ENCODE measurements at places on chromosomes 6 and 20.
A peak's percentile ranks its signal among the peaks of the same experiment; 100 is the strongest.

DNA sequence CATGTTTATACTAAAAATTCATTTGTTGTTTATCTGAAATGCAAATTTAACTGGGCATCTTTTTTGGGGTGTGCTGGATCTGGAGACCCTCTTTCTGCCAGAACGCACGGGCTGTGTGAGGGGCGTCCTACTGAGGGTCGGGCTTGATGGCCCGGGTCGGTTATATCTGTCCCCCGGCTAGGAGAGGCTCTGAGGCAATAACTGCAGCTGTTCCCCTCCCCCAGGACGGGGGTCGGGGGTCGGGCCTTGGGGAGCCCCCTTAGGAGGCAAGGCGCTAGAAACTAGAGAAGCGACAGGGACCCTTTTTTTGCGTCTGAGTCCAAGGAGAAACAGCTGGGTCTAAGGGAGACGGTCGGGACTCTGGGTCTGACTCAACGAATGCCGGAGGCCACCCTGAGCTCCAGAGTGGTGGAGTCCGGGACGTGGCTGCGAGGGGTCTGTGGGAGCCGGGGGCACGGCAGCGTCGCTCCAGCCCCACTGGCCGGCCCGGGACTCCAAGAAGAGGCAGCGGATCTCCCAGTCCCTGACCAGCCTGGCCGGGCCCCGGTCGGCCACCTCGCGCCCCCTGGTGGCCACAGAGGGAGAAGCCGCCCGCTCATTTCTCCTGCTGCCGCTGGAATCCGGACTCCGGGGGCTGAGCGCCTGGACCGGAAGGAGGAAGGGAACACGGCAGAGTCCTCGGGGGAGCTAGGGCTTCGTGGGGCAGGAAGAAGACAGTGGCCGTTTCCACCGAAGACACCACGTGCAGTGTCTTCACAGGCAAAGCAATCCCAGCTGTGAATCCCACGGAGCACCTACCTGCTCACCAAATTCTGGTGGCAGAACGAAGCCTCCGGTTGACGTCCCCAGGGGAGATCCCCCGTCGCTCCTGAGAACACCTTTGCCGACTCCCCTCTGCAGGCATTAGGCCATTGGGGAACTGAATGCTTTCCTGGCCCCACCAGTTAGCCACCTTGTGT, 24.0 kb upstream of the SCML4 start:
- peak; percentile 72 for DNase-seq

DNA sequence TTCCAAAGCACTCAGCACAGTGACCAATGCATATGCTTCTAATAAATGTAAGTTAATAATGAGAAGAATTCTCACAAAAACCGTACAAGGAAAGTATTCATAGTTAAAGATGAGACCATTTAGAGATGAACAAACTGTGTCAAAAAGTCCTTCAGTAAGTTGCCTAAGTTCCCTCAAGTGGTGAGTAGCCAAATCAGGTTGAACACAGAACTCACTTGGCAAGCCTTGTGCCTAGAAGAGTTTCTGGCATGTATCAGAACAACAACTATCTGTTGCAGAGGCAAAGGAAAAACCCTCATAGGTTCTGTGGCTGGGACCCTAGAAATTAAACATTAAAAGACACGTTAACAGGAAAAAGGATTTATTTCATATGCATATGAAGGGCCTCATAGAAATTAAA, 129.6 kb upstream of the DOK5 start:
- no peak for DNase-seq

- DNase-seq = no peak
These were observed 22.5 kb upstream of the PRND start for GRCh38 chr20:4699216-4699615.

GRCh38 chr20:40811004-40811403, 122.0 kb upstream of the MAFB start:
- no peak for DNase-seq

DNA sequence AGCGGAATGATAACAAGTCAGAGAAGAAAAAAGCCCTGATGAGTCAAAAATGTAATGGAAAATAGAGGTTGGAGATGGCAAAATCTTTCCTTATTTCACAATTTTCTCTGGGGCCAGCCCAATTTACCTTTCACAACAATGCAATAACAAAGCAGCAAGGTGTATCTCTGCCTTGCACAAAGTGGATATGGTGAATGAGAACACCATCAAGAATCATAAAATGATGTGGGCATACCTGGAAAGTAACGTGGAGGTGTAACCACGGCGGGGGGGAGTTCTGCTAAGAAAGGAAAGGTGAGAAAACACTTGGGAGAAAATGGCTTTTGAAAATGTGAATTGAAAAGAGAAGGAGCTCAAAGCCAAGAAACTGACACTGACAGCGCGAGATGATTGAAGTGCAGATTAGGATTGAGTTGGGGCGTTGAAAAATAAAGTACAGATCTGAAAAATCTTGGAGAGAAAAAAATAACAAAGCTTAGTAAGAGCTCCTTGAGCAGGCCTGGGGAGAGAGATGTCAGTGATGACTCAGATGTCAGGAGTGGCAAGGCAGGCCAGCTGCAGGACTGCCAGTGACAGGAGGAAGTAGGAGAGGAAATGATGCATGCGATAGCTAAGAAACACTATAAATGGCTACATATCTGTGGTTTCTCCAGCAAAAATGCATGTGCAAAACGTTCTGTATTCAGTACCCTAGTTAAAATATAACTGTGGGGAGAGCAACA, 26.2 kb downstream of the ARHGAP18 start:
- peak; percentile 98 for DNase-seq

DNA sequence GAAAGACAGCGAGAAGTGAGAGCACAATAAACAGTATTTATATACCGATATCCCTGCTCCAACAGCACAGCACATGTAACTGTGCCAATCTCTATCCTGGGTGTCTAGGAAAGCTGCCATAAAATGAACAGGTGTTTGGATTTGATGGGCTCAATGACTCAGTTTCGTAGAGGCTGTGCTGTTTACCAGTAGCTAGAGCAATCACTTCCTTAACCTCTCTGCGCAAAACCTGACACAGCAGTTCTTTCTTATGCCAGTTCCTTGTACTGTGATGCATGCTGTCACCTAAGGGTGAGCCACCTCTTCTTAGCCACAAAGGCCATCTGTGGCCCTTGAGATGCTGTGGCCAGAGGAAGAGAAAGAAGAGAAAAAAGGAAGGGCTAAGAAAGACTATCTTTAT, 59.3 kb downstream of the SHPRH start:
- no peak for DNase-seq

GRCh38 chr20:33400812-33401183, 521 bp downstream of the CDK5RAP1 start:
- DNase-seq = no peak

DNA sequence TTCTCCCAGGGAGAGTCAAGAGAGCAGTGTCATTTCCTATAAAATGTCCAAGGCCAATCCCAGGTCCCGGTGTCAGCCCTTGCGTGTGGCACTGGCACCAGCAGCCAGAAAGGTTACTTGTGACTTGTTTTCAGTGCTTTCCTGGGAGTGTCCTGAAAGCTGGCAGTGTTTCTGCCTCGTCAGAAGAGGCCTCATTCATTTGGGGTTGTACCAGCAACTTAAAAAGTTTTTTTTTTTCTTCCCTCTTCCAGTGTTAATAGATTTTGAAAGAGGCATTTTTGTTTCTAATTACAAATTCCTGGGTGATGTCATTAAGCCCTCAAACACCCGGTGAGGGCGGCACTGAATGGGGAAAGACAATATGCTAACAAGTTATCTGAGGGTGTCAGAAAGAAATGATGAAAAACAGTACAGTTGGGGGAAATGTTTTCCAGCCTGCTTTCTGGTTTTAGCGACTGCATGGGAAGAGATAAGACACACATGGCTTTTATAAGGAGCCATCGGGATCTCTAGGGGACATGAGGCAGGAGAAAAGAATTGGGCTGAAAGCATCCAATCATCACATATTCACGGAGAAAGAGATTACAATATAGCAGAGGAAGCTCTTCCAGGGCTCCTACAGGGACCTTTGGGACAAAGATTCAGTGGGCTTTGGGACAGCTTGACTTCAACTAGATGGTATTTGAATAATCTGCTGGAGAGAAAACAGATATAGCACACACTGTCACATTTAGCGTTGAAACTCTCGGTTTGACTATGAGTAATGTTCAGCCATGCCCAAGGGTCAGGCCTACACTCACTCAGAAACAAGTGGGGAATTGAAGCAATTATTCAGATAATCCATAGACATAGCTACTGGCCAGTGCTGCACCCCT, 153.0 kb downstream of the BCAS1 start:
- DNase-seq = peak; percentile 63

- DNase-seq = no peak
These were observed 716.0 kb downstream of the KIF16B start for GRCh38 chr20:15857173-15857784.

DNA sequence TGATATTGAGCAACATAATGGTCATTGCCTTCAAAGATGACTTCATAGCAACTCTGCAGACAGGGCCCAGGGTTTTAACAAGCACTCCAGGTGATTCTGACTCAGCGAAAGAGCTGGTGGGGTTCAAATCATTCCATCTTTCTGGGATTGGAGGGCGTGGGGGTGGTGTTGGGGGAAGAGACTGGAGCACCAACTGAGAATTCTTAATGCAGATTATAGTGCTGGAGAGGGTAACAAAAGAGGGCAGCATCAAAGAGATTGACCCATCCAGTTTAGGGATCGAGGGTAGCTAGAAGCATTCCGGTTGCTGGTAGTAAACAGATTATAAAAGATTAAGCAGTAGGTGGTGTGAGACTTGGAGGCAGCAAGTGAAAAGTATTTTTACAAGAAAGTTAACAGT, 15.9 kb downstream of the PFDN4 start:
- no peak for DNase-seq

DNA sequence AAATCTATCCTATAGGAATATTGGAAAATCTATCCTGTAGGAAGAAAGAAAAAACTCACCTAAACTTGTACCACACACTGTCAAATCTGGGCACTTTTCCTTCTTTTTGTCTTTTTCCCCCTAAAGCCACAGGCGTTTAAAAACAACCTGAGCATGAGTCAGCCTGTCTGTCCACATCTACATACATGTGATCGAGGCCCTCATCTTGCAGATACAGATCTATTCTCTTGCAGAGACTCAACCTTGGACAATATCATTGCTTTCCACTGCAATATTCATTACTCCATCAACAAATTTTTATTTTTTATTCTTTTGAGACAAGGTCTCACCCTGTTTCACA, 95.9 kb upstream of the IYD start:
- no peak for DNase-seq

DNA sequence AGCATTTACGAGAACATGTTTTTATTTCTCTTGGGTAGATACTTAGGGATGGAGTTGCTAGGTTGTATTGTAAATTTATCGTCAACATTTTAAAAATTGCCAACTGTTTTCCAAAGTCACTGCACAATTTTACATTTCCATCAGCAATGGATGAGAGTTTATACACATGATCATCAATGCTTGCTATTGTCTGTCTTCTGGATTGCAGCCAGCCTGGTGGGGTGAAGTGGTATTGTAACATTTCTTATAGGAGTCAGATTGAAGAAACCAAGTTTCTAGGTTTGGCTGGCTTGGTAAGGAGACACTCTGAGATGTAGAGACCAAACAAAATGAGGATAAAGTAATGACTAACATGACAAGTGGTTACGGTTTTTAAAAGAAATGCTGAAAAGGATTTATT, 57.1 kb upstream of the HDDC2 start:
- no peak for DNase-seq

DNA sequence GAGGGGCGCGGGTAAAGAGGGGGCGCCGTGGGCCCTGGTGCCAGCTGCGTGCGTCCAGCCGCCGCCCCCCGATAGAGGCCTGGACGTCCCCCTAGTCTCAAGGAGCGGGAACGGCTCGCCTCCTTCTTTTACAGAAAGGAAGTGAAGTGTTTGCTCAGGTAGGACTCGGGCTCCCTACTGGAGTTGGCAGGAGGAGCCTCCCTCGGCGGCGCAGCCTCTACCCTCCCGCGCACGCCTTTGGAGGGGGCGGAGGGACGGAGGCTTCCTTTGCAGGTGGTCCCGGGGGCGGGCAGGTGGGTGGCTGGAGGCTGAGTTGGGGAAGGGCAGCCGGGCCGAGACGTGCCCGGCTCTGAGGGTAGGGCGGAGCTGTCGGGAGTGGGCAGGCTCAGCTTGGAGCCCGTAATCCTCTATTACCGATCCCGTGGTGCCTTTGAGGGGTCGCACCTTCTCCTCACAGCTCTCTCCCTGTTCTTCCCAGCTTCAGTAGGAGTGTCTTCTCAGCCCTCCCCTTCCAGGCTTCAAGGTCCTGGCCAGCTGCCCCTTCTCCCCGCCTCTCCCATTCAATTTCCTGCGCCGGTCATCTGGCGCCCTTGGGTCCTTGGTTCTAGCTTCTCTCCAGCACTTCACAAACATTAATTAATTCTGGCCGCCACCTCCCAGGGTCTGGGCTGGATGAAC, 728 bp downstream of the ITPR3 start:
- no peak for DNase-seq

- no peak for DNase-seq
These were observed 8.1 kb upstream of the HBS1L start for GRCh38 chr6:135062735-135063134.

- DNase-seq = peak; percentile 30
These were observed 843 bp upstream of the HEY2 start for GRCh38 chr6:125748406-125749172.

DNA sequence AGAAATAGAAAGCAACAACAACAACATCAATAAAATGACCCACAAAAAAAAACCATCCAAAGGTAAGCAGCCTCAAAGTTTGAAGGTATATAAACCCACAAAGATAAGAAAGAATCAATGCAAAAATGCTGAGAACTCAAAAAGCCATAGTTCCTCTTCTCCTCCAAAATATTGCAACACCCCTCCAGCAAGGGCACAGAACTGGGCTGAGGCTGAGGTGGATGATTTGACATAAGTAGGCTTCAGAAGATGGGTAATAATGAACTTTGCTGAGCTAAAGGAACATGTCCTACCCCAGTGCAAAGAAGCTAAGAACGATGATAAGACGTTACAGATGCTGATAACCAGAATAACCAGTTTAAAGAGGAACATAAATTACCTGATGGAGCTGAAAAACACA, 188.8 kb upstream of the BTBD3 start:
- no peak for DNase-seq

GRCh38 chr6:404685-405423, 13.3 kb downstream of the IRF4 start:
- DNase-seq = no peak

GRCh38 chr20:38970302-38970701, 8.2 kb downstream of the DHX35 start:
- DNase-seq = peak; percentile 81

DNA sequence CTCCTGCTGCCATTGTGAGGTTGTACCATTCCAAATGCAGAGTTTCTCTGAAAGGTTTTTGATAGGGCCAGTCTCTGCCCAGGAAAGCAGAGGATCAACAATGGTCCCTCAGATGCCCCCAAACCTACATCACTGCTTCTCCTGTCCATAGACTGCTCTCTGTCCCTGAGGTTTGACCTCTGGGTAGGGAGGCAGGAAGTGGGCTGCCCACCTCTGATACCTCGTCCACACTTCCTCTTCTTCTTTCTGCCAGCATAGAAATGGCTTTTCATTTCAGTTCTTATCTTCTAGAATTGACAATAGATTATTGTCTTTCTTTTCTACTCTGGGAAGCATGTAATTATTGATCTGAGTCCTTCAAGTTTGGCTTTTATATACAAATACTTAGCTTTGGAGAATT, 170.6 kb downstream of the TRMT11 start:
- no peak for DNase-seq

GRCh38 chr6:134389658-134390057, 71.7 kb upstream of the SGK1 start:
- DNase-seq = no peak
